ENCODE measurements at places on chromosomes 3 and 15. TPM values are rescaled to one million over a fixed set of nuclear protein-coding genes. Genes with fewer than 3 reads are reported as not detected.

DNA sequence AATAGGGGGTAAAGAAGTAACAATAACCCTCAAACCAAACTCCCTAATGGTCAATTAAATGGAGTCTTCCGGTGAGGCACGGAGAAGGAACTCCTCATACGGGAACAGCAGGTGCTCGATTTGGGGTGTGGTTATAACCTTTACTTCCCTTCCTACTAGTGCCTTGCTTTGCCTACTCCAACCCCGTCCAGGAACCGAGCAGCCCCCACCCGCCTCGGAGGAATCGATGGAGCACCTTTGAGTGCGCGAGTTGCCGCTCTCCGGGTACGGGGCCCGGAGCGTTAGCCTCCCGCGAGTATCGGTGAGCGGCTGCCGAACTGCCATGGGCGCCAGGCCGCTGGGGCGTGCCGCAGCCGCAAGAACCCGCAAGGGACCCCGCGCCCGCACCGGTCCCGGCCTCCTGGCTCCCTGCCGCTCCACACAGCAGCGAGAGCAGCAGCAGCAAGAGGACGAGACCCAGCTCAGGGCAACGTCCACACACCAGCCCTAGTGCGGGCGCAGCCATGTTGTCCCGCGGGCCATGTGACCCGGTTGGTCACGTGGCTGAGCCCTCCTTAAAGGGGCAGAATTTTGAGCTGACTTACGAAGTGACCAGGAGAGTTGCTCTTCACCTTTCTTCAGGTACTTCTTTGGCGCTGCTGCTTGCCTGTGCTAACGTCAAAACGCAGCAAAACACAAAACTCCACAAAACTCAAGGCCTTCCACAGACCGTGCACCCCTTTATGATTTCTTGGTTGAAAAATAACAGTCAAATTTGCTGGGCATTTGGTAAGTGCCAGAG, at the start of gene SUMF1:
Gene SUMF1, minus strand, starts transcription at position 529 of the 781 bp plus-strand sequence. Its CDS starts 24 bp downstream, at position 505.
- DNase-seq: peak; percentile 83

The ITIH1 gene
- total RNA-seq: not detected

DNA sequence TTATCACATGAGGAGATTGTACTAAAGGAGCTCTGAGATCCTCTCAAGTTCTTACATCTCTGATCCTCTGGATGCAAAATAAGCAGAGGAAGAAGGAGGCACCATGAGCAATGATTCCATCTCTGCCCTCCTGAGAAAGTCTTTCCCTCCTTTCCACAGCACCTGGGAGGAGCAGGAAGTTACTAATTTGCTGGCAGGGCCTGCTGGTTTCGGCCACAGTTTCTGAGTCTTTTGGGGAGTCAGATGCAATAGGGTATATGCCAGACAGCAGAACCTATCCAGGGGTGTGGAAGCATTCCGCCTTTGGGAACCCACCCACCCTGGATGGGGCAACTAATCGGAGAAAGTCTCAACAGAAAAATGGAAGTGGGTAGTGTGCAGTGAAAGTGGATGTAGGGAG, 38.5 kb upstream of the SPTSSB start:
- DNase-seq: no peak

GRCh38 chr15:45666119-45666875, 31.5 kb downstream of the SQOR start:
- no peak for DNase-seq

The COL7A1 gene
- 75.3 TPM for total RNA-seq

- DNase-seq: no peak
Measured at GRCh38 chr3:162670181-162670580, 1173.6 kb downstream of the OTOL1 start.

DNA sequence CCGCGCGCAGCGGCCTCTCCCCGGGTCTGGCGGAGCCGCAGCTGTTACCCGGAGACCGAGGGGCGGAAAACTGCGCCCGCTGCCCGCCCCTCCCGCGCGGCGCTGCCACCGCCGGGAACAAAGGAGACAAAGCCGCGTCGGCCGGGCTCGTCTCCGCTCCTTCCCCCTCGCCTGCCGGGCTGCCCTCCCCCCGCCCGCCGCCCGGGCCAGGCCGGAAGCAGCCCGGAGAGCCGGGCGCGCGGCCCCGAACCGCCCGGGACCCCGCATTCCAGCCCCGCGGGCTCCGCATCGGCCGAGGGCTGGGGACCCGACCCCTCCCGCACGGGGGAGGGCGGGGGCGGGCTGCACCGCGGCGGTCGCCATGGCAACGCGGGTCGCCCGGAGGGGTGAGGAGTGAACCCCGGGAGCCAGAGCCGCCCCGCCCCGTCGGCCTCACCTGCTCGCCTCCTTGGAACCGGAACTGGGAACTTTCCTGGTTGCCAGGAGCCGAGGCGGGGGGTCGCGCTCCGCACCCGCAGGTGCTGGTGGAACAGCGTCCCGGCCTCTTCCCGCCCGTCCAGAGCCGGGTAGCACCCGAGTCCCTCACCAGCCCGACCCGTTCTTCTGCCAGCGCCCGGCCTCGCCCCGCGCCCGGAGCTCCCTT, 448 bp downstream of the PLXNB1 start:
- peak; percentile 90 for DNase-seq

The FETUB gene
- not detected for total RNA-seq

DNA sequence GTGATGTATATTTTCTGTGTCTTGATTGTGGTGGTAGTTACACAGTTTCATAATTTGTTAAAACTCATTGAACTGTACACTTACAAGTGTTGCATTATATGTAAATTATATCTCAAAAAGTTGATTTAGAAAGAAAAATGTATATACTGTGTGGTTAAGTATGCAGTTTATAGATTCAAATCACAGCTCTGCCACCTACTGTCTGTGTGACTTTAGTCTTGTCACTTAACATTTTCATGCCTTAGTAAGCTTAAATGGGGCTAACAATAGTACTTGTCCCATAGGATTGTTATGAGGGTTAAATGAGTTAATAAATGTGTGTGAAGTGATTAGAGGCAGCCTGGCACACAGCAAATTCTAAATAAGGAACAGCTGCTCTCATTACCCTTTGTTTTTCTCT, 120.9 kb upstream of the P2RY1 start:
- DNase-seq: no peak

DNA sequence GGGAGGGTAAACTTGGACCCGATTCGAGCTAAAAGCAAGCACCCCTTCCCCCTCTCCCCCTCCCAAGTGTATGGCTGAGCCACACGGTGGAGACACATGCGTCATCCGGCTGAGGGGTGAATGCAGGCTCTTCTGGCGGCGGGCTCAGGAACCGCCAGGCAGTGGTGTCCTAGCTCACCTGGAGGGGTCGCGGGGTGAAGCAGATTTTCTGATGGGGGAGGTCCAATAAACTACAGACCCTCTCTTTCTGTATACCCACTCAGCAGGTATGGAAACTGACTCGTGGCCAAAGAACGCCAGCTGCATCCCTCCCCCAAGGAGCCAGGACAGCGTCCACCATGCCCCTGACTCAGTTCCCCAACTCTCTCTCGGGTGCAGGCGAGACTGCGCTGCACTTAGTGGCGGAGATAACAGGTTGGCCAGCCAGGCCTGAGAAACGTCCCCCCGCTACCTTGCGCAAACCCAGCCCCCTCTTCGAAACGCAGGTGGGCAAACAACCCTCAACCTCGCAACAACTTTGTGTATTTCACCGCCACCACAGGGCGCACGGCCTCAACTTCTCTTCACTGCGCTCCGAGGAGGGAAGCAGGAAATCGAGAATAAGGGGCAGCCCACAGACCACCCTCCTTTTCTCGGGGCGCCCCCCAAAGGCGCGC, 1.3 kb downstream of the MAGI1 start:
- DNase-seq: peak; percentile 87

DNA sequence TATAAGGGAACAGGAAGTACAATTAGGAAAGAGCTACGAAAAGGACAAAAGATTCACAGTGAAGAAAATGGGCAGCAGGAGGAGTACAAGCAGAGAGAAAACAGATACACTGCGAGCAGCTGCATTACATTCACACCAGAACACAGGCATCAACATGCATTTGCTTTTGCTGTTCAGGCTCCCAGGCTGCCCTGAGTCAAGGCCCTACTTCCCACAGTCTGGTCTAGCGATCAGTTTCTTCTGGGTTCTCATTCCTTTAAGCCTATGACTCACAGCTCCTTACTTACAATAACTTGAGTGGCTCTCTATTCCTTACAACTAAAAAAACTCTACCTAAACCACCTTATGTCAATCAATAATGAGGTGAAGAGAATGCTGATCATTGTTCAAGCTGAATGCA, 24.5 kb upstream of the ZNF445 start:
- DNase-seq: no peak

DNA sequence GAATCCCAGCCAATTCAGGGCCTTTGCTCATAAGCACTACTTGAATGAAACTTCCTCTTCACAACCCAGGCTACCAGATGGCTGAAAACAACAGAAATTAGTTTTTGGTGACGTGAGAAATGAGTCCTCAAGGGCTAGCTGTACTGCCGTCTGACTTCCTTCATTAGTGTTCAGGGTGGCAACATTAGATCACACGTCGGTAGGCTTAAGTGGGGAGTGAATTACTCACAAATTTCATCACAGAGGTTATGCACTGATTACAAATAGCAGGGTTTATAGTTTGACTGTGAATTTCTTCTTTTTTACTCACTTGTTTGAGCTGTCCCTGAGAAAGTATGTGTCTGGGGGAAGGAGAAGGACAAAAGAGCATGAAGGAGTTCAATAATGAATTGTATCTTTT, 397.2 kb downstream of the GAP43 start:
- no peak for DNase-seq

DNA sequence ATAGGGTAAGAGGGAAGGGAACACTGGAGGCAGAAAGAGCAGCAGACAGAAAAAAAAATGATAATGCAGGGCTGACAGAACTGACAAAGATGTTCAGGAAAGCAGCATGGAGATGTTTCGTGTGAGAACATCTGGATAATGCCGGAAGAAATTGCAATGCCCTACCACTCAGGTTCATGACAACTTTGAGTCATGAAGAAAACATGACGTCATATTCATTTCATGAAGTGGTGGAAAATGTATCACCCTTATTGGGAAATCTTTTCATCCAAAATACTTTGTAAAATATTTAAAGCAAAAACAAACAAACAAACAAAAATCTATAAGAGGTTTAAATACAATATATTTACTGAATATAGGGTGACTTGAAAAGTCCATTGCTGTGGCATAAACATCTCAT, 305.4 kb upstream of the IGF1R start:
- DNase-seq: no peak

The ALDH1A2 gene
- not detected for total RNA-seq

GRCh38 chr3:38297947-38298711, 16.0 kb downstream of the SLC22A14 start:
- DNase-seq: no peak

DNA sequence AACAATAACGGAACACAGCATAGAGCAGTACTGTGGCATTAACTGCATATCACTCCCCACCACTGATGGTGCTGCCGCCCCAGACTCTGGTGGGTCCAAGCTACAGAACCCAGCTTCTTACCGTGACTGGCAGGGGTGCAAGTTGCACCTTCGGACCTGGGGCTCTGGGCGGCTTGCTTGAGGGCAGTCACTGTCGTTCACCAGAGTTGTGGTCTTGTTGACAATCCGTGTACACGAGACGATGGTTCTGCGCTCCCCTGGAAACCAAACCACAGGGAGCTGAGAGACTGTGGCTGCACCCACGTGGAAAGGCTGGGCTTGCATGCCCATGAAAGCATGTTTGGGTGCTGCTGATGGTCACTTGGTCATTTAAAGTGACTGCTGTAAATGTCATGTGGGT, 293.0 kb downstream of the ADAMTS17 start:
- DNase-seq: no peak

The C2CD4A gene
- total RNA-seq: 3.0 TPM

- no peak for DNase-seq
Measured at GRCh38 chr15:78050826-78051225, 26.7 kb downstream of the TBC1D2B start.

The CPN2 gene
- total RNA-seq: not detected

- peak; percentile 36 for DNase-seq
Measured at GRCh38 chr3:69324362-69325025, 61.4 kb downstream of the FRMD4B start.

DNA sequence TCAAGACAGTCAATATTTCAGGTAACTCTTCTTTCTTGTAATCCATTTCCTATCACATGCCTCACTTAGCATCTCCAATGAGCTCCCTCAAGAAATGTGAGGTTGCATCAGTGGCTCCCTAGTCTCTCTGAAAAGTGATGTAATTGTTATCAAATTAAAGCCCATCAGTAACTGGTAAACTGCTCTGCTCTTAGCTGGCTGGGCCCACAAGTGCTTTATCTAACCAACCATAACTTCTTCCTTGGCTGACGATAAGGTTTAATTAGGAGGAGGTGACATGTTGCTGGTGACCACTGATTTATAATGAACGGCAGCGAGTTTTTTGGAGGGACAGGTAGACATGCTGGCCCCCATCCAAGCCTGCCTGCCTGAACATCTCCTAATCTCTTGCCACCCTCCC, 79.6 kb downstream of the RTP4 start:
- no peak for DNase-seq

The CCRL2 gene
- not detected for total RNA-seq

DNA sequence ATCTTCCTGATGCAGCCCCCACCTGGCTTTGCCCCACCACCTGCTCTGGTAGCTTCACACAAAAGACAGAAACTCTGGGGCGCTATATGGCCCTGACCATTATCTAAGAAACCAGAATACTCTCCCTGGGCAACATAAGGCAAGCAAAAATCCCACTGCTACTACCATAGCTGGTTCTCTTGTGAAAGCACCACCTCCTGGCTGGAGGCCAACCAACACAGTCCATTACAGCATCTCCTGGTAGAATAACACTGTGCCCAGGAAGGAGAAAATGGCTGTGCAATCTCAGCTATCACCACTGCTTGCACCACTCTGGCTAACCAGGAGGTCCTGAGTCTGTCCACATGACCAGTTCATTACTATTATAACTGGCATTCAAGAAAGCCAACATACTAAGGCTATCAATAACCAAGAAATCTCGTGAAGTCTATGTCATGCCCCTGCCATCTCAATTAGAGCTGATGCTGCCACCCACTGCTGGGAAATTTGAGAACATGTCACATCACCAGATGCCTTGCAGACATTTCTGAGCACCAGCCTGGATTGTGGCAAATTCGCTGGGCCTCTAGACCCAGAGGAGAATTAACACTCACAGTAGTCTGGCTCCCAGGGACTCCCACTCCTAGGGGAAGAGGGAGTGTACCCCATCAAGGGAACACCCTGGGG, 1114.8 kb downstream of the ROBO2 start:
- DNase-seq: no peak

The AP3B2 gene
- 2.9 TPM for total RNA-seq

The PBRM1 gene
- 105 TPM for total RNA-seq

The TRA2B gene
- 208 TPM for total RNA-seq

DNA sequence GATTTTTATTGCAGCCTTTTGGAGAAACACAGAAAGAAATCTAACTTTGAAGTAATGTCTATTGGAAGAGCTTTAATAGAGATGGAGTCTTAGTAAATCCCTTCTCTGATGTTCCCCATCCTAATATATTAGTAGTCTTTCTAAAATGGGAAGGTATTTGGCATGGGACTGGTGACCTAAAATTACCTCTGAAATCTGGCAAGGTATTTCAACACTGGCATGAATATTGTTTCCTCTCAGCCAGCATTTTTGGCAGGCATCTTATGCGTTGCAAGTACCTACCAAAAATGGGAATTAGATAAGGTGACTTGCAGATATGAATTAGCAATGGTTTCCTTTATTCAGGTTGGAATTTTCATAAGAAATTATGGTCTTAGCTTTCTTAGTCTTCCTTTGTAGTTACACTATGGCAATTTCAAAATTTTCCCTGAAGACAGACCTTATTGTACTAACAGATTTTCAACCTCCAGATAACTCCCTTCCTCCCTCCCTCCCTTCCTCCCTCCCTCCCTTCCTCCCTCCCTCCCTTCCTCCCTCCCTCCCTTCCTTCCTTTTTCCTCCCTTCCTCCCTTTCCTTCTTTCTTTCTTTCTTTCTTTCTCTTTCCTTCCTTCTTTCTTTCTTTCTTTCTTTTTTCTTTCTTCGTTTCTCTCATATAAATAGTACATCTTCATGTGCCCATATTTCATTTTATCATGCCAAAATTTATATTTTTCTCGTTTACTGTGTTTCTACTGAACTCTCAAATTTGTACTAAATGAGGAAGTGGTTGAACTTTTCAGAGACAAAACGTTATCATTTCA, 168.2 kb upstream of the KCNMB2 start:
- DNase-seq: no peak

Measured in stomach (tissue), 19 donors.